ENCODE measurements at places on chromosomes 2 and 18.

GRCh38 chr18:965921-966758, 61.5 kb downstream of the ADCYAP1 start:
- H3K4me1 ChIP-seq, result no peaks in the 10 kb centered on the region
- H3K27ac ChIP-seq, result no peak overlapping the region
- H3K36me3 ChIP-seq, result no peaks in the 10 kb centered on the region
- no peak for DNase-seq
- H3K4me3 ChIP-seq, result no peak overlapping the region
- H3K27me3 ChIP-seq, result no peaks in the 10 kb centered on the region

- DNase-seq, result no peak
- H3K4me3 ChIP-seq, result no peak overlapping the region
- H3K27ac ChIP-seq, result no peak overlapping the region
- no peaks in the 10 kb centered on the region for H3K4me1 ChIP-seq
These were observed 253.3 kb upstream of the OSR1 start for GRCh38 chr2:19611491-19612332.

DNA sequence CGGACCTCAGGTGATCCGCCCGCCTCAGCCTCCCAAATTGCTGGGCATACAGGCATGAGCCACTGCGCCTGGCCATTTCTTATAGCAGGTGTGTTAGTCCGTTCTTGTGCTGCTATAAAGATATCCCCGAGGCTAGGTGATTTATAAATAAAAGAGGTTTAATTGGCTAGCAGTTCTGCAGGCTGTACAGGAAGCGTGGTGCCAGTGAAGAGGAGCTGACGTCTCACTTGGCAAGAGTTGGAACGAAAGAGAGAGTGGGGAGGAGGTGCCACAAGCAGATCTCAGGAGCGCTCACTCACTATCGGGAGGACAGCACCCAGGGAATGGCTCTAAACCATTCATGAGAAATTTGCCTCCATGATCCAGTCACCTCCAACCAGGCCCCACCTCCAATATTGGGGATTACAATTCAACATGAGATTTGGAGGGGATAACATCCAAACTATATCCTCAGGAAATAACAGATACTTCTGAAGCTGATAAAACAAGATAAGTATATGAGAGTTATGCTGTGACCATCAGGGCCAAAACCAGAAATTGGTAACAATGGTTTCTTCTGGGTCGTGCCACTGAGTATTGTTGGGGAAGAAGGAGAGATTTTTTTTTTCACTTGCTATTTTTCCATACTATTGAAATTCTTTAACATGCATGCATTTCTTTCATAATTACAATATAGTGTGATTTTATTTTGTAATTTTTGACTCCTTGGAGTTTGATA, 7.4 kb upstream of the RMC1 start:
- no peak overlapping the region for H3K27ac ChIP-seq
- no peaks in the 10 kb centered on the region for H3K27me3 ChIP-seq
- no peak for DNase-seq
- H3K36me3 ChIP-seq, result no peaks in the 10 kb centered on the region
- no peak overlapping the region for H3K4me3 ChIP-seq

DNA sequence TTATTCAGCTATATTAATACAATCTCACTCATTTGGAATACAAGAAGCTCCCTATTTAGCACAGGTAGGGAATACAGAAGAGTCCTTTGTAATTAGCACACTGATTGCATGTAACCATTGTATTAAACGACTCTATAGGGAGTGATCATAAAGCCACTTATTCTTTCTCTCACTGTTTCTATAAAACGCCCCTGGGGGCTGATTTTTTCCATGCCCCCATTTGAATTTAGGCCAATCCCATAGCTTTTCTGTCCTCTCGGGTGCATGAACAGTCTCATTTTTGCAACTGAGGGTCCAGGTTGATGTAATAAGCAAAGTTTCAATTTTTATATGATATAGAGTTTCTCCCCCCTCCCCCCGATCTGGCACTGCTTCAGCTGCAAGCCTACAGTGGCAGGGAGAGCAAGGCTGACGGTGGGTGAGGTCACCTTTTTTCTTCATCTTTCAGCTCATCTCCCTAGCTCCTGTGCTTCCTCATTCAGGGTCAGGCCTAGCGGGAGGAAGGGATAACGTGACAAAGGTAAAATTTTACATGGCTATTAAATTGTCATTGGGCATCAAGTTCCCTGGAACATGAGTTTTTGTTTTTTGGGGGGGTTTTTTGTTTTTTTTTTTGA, 45.7 kb downstream of the GAD1 start:
- H3K27me3 ChIP-seq, result no peaks in the 10 kb centered on the region
- no peaks in the 10 kb centered on the region for H3K36me3 ChIP-seq
- DNase-seq, result no peak
- no peak overlapping the region for H3K27ac ChIP-seq
- no peak overlapping the region for H3K4me3 ChIP-seq

- no peak overlapping the region for H3K4me3 ChIP-seq
- no peaks in the 10 kb centered on the region for H3K36me3 ChIP-seq
- no peak overlapping the region for H3K27ac ChIP-seq
- H3K4me1 ChIP-seq, result no peaks in the 10 kb centered on the region
These were observed 219.8 kb upstream of the PARD3B start for GRCh38 chr2:204325468-204325867.

- DNase-seq, result no peak
- no peak overlapping the region for H3K27ac ChIP-seq
- H3K4me3 ChIP-seq, result no peak overlapping the region
- H3K4me1 ChIP-seq, result no peaks in the 10 kb centered on the region
These were observed 237.3 kb downstream of the LTBP1 start for GRCh38 chr2:33184041-33184440.

DNA sequence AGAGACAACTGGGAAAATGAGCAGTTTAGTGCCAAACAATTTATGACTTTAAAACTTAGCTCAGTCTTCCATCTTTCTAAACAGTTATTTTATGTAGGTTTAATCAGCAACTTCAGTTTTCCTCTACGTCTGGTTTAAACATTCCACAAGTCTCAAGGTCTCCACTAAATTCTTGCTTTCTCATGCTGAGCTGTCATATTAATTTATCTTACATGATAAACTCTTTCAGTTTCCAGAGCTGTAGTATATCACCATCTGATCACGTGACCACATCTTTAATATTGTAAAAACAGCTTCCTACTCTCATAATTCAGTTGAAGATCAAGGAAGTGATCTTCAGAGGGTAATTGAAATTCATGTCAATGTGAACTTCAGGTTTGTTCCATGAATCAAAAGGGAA, 158.6 kb downstream of the ZNF804A start:
- no peak overlapping the region for H3K27ac ChIP-seq
- no peak for DNase-seq
- no peaks in the 10 kb centered on the region for H3K4me1 ChIP-seq
- H3K27me3 ChIP-seq, result no peaks in the 10 kb centered on the region
- H3K4me3 ChIP-seq, result no peak overlapping the region

DNA sequence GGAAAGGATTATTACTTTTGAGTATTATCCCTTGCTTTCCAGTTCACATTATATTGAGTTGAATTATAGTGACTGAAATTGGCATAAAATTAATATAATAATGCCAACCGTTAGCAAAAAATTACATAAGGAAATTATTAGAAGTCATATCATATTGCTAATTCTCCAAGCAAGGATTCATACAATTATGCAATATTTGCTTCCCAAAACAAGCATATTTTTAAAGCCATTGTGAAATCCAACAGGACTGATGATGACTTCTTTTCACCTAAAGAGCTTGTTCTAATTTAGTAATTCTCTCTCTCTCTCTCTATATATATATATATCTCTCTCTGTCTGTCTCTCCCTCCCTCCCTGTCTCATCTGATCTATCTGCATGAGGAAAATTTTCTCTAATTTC, 283.5 kb downstream of the DSEL start:
- no peak overlapping the region for H3K4me3 ChIP-seq
- no peaks in the 10 kb centered on the region for H3K27me3 ChIP-seq
- H3K36me3 ChIP-seq, result no peaks in the 10 kb centered on the region
- H3K4me1 ChIP-seq, result no peaks in the 10 kb centered on the region

- no peak for DNase-seq
- no peak overlapping the region for H3K4me3 ChIP-seq
- H3K27me3 ChIP-seq, result no peaks in the 10 kb centered on the region
- H3K27ac ChIP-seq, result no peak overlapping the region
These were observed 160.2 kb upstream of the NDUFV2 start for GRCh38 chr18:8942021-8942908.

DNA sequence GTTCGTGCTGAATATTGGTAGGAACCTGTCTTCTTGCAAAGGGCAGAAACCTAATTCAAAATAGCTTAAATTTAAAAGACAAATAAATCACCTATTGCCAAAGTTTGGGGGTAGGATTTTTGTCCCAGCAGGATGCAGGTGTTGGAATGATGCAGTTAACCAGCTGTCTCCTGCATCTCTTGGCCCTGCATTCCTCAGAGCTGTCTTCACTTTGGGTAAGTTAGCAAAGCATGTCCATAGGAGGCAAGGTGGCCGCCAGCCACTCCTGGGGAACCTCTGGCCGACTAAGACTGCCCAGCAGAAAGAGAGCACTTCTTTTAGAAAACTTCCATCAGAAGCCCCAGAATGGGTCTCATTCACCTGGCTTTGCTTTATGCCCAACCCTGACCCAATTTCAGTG, 20.5 kb upstream of the NYAP2 start:
- no peaks in the 10 kb centered on the region for H3K36me3 ChIP-seq
- H3K27me3 ChIP-seq, result no peaks in the 10 kb centered on the region
- H3K27ac ChIP-seq, result no peak overlapping the region
- no peaks in the 10 kb centered on the region for H3K4me1 ChIP-seq
- no peak for DNase-seq

GRCh38 chr18:45084206-45084605, 403.5 kb downstream of the SETBP1 start:
- no peaks in the 10 kb centered on the region for H3K27me3 ChIP-seq
- no peak overlapping the region for H3K27ac ChIP-seq
- no peak overlapping the region for H3K4me3 ChIP-seq
- H3K4me1 ChIP-seq, result no peaks in the 10 kb centered on the region

DNA sequence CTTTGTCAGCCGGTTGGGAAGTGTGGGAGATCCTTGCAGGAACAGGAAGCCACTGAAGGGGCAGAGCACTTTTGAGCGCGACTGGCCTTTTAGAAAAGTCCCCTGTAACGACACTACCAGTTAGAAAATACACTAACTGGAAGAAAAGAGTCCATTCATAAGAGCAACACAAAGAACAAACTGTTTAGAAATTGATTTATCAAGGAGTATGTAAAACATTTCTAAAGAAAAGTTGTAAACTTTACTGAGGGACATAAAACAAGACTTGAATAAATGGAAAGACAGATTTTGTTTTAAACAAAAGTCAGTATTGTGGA, 29.8 kb upstream of the POMC start:
- H3K36me3 ChIP-seq, result no peaks in the 10 kb centered on the region
- H3K4me3 ChIP-seq, result no peak overlapping the region
- no peak for DNase-seq
- H3K4me1 ChIP-seq, result no peaks in the 10 kb centered on the region
- no peaks in the 10 kb centered on the region for H3K27me3 ChIP-seq

DNA sequence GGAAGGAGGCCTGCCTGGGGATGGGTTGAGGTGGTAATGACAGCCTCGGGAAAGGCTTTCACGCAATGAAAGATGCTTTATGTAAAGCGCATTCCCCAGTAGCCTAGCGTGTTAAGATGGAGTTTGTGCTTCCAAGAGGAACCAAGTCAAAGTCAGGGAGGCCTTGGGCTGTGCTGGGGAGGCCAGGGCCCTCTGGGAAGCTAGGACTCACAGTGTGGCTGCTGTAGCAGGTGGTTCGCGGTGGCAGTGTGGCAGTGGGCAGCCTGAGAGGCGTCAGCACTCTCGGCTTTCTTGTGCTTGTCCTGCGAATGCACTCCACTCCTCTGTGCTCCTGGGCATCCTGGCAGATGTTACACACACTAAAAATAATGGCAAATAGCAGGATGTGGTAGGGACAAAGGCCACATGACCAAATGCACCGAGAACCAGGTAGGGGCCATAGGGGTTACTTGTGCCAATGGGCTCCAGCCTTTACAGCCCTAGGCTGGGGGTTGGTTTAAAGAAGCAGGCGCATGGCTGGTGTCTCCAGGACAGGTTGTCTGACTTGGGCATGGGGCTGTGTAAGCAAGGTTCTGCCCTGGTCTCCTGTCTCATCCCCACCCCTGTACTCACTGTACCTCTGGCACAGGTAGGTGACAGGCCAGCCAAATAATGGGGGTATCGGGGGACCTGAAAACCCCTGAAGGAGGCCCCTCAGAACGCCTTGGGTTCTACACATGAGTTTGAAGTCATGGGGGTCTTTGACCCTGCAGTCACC, 154.4 kb upstream of the TWIST2 start:
- DNase-seq, result no peak
- no peaks in the 10 kb centered on the region for H3K36me3 ChIP-seq
- H3K27ac ChIP-seq, result no peak overlapping the region
- H3K4me3 ChIP-seq, result no peak overlapping the region
- no peaks in the 10 kb centered on the region for H3K4me1 ChIP-seq

GRCh38 chr2:120826716-120827410, 91.2 kb downstream of the GLI2 start:
- H3K36me3 ChIP-seq, result no peaks in the 10 kb centered on the region
- no peaks in the 10 kb centered on the region for H3K27me3 ChIP-seq
- H3K4me1 ChIP-seq, result peaks cover 3% of the 10 kb centered on the region
- H3K27ac ChIP-seq, result no peak overlapping the region
- H3K4me3 ChIP-seq, result no peak overlapping the region

DNA sequence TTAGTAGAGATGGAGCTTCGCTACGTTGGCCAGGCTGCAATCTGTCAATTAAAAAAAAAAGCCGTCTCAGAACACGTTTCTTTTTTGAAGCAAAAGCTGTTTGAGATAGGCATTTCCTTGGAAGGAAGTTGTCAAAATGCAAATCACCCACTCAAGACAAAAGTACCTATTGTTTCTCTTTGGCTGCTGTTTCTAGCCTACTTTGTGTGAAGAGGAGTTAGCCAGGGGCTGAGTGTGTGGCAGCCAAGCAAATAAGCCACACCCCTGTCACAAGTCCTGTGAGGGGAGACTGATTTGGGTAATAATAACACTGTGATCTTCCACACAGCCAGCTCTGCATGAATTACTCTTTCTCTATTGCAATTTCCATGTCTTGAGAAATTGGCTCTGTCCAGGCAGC, 47.4 kb upstream of the CDCA7 start:
- no peak overlapping the region for H3K4me3 ChIP-seq
- H3K27me3 ChIP-seq, result no peaks in the 10 kb centered on the region
- no peak for DNase-seq
- no peaks in the 10 kb centered on the region for H3K4me1 ChIP-seq
- no peak overlapping the region for H3K27ac ChIP-seq
- no peaks in the 10 kb centered on the region for H3K36me3 ChIP-seq

- DNase-seq, result no peak
- H3K27ac ChIP-seq, result no peak overlapping the region
- no peaks in the 10 kb centered on the region for H3K4me1 ChIP-seq
- H3K4me3 ChIP-seq, result no peak overlapping the region
These were observed 29.1 kb upstream of the ASB18 start for GRCh38 chr2:236293241-236293810.

DNA sequence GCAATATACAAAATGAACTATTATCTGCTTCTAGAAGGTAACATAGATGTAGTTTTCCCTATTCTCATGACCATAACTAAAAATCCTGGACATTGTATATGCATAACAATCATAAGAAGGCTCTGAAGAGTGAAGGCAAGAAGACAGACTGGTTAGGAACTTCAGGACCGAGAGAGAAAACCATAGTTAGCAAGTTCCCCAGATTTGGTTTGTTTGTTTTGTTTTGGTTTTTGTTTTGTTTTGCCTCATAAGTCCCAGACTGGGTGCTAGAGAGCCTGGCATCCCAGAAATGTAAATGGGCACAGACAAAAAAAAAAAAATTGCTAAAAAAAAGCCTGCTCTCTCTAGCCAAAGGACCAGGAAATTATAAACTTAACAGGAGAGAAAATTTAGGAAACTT, 192.2 kb upstream of the FBXO11 start:
- H3K27ac ChIP-seq, result no peak overlapping the region
- no peak for DNase-seq
- H3K4me3 ChIP-seq, result no peak overlapping the region
- H3K36me3 ChIP-seq, result no peaks in the 10 kb centered on the region
- no peaks in the 10 kb centered on the region for H3K4me1 ChIP-seq
- H3K27me3 ChIP-seq, result no peaks in the 10 kb centered on the region

Measured in Peyer's patch (tissue), 4 donors.